ENCODE measurements at places on chromosomes 7 and 10.

DNA sequence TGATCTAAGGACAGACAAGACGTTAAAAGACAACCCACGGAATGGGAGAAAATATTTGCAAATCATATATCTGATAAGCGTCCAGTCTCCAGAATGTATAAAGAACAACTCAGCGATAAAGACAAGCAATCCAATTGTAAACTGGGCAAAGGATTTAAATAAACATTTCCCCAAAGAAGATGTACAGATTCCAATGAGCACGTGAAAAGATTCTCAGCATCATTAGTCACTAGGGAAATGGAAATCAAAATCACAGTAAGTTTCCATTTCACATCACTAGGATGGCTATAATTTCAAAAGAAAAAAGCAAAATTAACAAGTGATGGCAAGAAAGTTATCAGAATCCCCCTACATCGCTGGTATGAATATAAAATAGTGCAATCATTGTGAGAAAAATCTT, 316.1 kb downstream of the SFMBT2 start:
- no peak for DNase-seq

DNA sequence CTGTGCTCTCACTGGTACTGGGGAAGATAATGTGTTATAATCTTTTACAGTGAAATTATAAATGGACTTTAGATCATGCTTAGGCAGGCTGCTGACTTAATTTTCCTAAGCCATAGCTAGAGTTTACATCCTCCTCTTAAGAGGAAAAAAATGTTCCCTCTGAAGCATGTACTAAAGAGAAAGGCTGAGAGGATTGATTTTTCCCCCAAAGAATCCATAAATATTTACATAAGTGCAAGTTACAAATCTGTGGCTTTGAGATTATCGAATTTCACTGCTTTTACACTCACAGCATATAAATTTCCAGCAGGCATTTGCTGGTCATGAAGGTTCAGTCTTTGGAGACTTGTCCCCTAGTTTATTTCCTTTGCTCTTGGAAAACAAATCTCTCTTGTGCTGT, 43.7 kb downstream of the CREB5 start:
- no peak for DNase-seq

- DNase-seq = no peak
Measured at GRCh38 chr10:132320654-132321469, 11.1 kb upstream of the LRRC27 start.

GRCh38 chr10:25933653-25934608, at the start of gene MYO3A:
Gene MYO3A (plus strand): TSS chr10:25934229. CDS start chr10:25952111, 17,882 bp downstream.
- DNase-seq = no peak

DNA sequence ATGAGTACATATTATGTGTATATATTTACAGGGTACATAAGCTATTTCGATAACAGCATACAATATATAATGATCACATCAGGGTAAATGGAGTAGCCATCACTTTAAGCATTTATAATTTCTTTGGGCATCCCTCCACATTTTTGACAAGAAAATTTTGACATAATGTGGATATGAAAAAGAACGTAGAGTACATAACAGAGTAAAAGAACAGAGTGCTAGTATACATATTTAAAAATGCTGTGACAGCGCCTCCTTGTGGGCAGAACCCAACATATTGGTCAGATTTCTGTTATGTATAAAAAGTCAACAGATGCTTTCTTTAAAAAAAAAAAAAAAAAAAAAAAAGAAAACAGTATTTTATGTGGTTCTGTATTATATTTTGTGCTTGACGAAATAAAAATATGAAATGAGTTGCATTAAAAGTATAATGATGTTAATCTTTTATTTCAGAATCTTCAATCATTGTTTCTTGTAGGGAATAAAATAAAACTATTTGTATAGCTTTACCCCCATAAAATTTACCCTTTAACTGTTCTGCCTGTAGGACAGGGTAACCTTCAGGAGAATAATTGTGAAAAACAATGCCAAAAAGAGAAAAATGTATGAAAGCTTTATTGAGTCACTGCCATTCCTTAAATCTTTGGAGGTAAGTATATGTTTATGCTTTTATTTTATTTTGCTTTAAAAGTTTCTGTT, 18.3 kb upstream of the HBP1 start:
- peak; percentile 89 for DNase-seq

DNA sequence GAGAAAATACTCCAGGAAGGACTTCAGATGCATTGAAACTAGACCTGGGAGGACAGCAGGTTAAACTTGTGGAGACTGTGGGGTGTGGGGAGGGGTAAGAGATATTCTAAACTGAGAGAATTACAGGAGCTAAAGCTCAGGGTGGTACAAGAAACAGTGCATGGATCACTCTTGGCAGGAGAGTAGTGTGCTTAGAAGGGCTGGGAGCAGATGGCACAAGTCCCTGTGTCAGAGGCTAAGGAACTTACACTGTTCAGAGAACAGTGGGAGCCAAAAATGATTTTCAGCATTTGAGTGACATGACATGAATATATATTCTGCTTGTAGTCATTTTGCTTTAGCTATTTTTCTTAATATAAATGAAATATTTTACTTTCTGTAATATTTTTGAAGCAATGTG, 36.0 kb upstream of the LAMB1 start:
- no peak for DNase-seq

DNA sequence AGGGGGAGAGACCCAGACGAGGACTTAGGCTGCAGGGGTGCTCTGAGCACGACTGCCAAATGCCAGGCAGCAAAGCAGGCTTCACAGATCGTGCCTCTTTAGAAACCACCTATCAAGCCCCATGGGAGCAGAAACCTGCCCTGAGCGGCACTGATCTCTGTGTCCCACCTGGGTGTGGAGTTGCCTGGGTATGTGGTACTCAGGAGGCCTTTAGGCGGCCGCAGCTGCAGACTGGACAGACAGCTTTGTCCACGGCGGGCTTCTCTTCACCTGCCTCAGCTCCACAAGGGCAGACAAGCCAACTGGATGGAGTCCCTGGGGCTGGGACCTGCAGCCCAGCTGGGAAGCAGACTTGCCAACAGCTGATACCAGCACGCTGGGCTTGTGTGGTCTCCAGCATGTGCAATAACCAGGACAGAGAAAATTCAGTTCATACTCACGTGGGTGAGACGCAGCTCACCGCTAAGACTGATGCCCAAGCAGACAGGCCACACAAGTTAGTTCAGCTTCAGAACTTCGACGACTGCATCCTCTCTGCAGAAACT, 163.2 kb downstream of the EBF3 start:
- no peak for DNase-seq

GRCh38 chr10:64444163-64444562, 923.0 kb downstream of the REEP3 start:
- no peak for DNase-seq

DNA sequence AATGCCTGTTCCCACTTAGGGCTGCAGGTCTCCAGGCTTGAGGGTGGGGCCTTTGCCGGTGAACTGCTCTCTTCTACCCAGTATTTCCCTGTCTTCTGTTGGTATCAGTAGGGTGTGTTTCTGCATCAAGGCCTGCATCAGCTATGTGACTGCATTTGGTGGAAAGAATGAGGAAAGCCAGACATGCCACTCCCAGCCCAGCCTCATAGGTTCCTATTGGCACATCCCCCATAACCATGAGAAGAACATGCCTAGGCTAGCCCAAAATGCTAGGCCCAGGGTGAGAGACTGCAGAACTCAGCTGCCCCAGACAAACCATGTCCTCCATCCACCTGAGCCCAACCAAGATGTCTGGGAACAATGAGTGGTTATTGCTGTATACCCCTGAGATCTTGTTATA, 380.3 kb upstream of the ADARB2 start:
- no peak for DNase-seq

DNA sequence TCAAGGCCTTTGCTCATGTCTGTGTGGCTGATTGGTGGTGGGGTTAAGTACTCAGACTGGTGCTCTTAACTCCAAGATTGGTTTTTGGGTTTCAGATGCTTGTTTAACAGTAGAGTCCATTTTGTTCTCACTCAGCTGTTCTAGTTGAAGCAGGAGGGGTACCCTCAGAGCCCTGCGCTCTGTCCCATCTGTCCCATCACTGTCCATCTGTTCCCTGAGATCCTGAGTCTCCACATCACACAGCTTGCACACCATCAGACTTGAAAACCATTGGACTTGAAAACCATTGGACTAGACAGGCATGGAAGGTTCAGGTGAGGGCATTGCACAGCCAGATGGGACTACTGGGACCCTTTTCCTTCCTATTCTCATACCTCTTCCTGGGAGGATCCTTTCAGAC, 39.3 kb downstream of the TMEM178B start:
- DNase-seq = no peak

DNA sequence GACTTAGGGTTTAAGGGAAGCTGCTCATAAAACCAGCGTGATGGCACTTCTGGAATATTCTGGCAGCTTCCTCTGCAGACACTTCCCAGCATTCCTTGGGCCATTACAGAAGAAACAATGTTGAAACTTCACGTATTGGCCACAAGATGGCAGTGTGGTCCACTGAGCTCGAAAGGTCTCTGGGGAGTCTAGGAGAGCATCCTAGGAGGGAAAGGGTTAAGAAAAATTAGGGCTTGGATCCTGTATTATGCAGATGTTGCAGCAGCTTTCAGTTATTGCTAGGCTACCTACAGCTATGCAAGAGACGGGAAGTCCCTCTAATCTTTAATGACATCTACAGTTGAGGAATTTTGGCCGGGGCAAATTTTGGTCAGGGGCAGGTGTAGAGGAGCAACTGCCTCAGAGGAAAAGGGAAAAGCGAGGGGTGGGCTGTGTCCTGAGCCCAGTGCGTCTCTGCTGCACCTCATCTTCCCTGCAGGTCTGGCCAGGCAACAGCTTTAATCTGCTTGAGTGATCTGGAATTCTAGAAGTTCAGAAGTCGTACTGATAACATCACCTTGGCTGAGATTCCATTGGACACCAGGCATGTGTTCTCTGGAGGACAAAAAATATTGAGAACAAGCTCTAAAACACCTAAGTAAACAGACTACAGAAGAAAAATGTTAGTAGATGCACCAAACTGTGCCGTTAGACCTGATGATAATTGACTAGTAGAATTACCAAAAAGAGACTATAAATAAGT, 220.8 kb upstream of the PRSS58 start:
- no peak for DNase-seq

DNA sequence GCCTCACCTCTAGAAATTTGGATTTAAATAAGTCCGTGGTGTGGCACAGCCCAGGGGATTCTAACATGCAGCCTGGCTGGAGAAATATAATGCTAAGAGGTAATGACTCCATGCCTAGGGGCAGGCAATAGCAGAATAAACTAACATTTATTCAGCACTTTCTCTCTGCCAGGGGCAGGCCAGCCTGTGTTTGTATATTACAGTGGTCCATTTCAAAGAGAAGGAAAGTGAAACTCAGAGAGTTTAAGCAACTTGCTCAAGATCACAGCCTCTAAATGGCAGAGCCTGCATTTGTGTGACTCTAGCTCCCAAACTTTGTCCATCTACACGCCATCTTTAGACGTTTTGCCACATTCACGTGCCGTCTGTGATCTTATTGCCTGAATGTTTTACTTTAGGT, 6.7 kb upstream of the LRRC18 start:
- no peak for DNase-seq

- DNase-seq = no peak
Measured at GRCh38 chr7:111638078-111638477, 75.8 kb upstream of the IMMP2L start.

DNA sequence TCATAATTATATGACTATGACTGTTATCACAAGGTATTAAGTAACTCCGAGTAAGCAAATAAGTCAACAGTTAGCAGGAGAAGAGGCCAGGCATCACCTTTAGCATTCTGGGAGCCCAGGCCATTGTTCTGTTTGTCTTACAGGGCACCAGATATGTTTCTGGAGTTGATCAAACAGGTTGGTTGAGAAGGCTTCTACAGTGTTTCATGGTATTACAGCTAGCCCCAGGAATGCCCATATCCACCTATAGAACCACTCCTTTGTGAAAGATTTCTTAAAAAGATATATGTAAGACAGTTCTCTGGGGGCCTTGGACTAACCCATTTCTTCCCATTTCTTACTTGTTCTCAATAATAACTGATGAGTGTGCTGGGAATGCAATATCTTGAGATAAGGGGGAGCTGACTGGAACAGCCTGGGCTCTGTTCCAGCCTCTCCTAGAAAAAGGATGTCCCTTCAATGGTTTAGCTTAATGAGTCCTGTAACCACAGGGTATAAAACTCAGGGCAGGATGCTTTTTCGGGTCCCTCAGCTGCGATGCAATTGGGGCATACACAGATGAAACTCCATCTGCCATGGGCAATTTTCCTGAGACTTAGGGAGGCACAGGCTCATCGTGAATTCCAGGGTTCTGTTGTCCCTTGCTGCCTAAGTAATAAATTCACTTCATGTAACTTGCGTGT, 286.4 kb downstream of the BAMBI start:
- DNase-seq = no peak

DNA sequence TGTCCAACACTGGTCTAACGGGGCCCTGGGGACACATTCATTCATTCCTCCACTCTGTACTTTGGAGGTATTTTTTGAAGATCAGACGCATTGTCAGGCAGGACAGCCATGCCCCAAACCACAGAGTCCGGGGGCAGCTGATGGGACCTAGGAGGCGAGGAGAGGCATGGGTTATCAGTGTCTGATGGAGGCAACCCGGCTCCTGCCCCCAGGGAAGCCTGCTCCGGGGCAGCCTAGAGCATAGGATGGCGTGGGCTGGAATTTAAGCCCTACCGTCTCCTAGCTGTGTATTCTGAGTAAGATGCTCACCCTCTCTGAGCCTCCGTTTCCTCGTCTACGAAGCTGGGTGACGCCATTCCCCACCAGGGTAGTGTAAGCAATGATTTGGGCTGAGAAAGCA, 55.4 kb upstream of the ELN start:
- DNase-seq = no peak

DNA sequence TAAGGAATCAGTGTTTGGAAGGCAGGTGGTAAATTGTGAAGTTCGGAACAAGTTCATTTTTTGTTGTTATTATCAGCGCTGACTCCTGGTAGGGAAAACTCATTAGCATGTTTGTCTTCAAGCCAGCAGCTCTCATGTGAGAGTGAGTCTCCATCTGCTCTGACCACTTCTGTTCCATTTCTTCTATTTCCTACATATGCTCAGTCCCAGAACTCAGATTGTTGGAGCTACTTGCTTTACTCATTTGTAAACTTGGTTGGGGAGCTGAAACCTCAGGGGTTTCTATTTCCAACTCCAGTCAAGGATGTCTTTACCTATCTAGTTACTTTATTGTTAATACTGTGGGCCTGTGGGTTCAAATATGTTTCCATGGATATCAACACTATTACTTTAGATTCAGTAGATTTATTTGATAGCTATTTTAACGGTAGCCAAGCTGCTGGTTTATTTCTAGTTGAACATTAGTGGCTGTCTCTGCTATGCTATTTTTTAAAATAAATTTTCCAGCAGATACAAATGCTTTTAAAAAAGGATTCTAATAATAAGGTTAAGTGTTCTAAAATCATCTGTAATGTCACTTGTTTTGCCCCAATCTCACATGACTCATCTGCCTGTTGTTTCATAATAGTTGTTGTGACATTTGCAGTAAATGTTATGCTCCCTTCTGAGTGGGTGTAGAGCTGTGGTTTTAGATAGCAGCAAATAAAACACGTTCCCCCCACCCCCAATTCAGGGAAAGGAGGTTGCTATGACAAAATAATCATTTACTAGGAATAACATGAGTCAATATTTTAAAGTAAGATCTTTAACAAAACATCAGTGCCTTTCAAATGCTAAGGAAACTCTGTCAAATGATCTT, 143.3 kb downstream of the HDAC9 start:
- DNase-seq = no peak

Data from right cardiac atrium (tissue), 5 donors.